Activated CD4-positive, alpha-beta T cell treated with anti-CD3 and anti-CD28 coated beads, Interleukin-2, amount 50 U/mL, for 1 hour (primary cell): ENCODE measurements at places on chromosomes 7 and 10.

GRCh38 chr10:110566472-110567200 lies 859 bp upstream of the SMC3 start:
- DNase-seq, result no peak

DNA sequence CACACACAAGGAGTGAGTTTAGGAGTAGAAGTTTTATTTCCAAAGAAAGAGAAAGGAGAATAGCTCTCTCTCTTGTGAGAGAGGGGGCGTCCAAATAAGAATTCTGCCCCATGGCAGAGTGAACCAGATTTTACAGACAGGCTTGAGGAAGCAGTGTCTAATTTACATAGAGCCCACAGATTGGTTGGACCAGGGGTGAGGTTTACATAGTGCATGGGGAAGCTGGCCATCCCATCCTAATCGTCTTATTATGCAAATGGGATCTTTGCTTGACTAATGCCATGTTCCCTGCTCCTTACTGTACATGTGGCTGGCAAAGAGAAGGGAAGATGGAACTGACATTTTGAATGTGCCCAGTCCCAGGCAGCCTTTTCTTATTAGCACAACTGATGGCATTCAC lies 60.0 kb upstream of the ACSM6 start:
- DNase-seq, result no peak

DNA sequence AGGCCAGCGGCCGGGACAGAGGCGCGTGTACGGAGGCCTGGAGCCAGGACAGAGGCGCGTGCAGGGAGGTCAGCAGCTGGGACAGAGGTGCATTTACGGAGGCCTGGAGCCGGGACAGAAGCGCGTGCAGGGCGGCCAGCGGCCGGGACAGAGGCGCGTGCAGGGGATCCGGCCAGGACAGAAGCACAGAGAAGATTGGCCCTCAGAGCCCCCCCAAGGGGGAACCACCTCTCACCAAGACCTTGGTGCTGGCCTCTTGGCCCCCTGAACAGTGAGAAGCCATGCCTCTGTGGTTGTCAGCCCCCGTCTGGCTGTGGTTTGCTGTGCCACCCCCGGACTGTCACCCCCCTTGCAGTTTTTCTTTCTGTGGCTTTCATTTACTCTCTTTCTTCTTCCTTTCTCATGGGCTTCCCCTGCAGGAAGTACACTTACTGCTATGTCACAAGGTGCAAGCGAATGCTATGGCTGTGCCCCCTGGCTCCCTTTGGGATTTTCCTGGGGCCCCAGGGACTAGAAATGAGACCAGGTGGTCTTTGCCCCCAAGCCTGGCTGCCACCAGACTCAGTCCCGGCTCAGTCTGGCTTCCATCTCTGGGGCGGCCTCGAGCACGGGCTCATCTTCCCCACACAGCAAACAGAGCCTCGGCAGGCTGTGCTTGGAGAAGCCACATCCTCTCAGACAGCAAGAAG lies 41.1 kb downstream of the INSIG1 start:
- peak; percentile 15 for DNase-seq

DNA sequence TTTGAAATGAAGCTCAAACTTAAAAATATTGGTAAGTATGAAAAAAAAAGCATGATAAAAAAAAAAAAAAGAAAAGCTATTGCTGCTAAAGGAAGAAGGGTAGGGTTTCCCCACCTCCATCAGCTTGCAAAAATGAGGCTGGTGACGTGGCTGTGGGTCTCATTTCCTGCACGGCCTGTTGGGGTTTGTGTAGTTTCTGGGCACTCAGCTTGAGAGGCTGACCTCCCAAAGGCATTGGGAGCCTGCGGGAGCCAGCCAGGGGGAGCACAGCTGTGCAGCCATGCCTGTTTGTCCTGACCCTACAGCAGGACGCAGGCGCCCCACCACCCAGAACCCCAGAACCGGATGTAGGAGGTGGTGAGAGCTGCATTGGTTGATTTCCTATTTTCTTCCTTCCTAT lies 48.8 kb upstream of the CARD11 start:
- DNase-seq, result peak; percentile 60

DNA sequence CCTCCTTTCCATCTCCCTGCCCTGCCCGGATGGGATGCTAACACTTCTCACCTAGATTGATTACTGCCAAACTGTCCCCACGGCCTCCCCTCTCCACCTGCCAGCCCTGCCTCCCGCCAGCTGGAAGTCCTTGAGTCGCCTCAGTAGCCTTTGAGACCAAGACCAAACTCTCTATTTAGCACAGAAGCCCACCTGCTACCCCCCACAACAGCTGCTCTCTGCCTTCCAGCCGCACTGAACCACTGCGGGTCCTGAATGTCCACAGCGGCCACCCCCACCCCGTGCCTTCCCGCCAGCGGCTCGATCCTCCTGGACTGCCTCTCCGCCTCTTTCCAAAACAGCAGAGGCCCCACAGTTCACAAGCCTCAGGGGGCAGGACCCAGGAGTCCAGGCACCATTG lies 39.0 kb downstream of the FKBP6 start:
- DNase-seq, result no peak

DNA sequence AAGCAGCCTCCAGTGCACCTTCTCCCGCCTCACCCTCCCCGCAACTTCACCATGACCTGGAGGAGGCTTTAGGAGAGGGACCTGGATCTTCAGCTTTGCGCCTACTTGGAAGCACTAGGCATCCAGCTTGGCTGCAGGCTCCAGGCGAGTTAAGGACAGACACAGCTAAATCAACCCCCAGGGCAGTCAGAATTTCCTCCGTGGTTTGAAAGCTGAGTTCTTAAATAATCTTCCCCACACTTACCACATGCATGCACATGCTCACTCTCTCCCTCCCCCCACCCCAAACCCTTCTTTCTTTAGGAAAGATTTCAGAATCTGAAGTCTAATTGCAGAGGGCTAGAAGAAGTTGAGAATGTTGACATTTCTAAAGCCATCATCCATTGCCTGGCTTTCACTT lies 36.7 kb upstream of the LRRC4 start:
- no peak for DNase-seq

DNA sequence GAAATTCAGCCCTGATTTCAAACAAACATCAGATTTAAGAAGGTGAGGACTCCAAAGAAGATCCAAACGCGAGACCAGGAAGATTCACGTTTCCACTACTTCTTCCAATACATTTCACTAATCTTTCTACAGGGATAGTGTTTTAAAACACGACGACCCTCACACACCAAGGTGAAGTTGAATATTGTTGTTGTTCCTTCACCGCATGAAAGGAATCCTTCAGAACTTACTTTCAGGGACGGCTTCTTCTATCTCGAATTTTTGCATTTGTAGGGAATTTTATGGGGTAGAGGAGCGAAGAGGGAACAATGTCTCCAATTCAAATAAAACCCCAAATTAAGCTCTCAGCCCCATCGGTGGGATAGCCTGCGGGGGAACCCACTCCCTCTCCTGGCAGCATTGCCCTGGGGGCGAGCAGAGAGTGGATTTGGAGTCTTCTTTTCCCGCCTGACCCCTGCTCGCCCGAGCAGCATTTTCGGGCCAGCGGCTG lies 1.5 kb upstream of the GATA3 start:
- no peak for DNase-seq

- no peak for DNase-seq
These were observed 161.5 kb upstream of the TBX20 start for GRCh38 chr7:35415411-35415822.

DNA sequence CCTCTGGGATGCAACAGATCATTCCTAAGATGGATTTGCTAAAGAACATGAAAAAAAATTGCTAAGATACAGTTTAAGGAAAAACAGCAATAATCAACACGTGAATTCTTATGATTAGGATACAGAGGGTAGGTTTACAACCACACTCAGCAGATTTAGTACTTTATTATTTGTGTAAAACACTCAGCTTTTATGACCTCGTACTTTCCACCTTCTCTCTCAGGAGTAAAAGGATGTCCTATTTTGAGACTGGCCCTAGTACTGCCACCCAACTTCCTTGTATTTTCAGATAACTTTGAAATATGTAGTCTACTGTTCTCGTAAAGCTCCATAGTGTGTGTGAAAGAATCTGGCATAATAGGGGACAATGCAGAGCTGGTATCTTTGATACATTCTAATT lies 186.1 kb downstream of the ARL4A start:
- DNase-seq, result no peak

DNA sequence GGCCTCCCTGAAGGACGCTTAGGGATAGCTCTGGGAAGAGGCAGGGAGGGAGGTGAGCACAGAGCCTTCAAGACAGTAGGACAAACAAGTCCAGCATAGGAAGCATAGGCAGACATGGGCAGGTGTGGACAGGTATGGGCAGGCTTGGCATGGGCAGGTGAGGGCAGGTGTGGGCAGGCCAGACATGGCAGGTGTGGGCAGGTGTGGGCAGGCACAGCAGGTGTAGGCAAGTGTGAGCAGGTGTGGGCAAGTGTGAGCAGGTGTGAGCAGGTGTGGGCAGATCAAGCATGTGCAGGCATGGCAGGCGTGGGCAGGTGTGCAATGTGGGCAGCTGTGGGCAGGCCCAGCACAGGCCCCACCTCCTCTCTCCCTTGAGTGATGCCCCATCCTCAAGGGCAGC lies 148.8 kb upstream of the ZMIZ1 start:
- no peak for DNase-seq

GRCh38 chr10:79995979-79996634 lies 47.2 kb upstream of the SFTPD start:
- DNase-seq, result no peak

DNA sequence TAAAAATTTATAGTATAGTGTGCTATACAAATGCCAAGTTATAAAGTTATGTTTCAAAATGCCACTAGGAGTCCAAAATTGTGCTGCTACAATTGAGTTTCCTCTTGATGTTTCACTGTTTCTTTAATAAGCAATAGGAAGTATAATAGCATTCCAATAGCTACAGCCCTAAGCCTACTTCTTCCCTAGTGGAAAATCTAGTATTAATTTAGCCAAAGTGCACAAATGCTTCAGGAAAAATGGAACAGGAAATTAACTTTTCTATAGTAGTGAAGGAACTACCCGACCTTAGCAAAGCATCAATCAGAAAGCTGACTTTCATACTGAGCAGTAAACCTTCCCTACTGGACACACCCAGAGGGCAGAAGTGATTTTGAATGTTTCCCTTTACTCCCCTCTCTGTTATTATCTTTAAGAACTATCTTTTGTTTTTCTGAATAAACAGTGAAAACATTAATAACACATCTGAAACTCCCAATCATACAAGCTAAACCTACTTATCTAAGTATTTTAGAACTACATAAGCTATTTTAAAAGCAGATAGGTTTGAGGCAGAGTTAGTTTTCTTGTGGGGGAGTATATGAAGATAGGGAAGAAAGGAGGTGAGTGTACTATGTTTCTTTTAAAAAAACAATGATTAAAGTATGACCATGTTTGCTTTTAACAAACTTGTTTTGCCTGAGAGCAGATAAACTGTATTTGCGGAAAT lies 13.7 kb downstream of the CPED1 start:
- DNase-seq, result no peak

GRCh38 chr7:72037516-72037915 lies 374.6 kb downstream of the CALN1 start:
- DNase-seq, result no peak

DNA sequence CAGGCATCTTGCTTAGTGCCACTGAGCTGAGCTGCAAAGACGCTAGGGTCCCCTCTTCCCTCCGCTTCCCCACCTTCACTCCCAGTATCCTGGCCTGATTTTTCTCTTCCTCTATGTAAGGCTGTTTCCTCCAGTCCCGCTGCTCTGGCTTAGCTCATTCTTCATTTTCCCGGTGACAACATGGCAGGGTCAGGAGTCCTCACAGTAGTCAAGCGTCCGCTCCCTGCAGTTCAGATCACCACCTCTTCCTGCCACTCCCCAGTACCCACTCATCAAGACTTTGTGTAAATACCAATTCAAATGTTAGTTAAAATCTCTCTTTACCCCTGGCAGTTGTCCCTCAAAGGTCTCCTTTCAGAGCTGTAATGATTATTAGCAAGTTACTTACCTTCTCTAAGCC lies 650.4 kb upstream of the CELF2 start:
- DNase-seq, result no peak

GRCh38 chr7:2511769-2512168 lies 7.8 kb upstream of the LFNG start:
- no peak for DNase-seq

- no peak for DNase-seq
These were observed 57.5 kb downstream of the EXOC4 start for GRCh38 chr7:133310232-133310862.

DNA sequence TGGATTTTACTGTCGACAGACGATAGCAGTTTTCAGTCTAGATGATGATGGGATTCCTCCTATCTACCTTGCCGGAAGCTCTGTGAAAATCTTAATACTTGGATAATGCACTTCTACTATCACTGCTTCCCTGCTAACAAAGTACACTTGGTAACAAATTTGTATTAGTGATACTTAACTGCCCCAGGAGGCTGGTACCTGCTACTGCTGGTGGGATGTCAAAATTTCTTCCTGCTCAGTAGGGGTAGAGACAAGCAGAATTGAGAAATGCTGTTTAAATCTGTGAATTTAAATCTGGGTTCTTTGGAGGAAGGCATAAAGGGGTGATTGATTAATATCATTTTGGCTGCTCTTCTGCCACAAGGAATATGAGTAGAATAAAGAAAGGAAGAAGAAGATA lies 99.8 kb upstream of the STRIP2 start:
- no peak for DNase-seq

GRCh38 chr7:95317546-95317945 lies 6.8 kb downstream of the PON1 start:
- no peak for DNase-seq

GRCh38 chr10:37992083-37992482 lies 15.6 kb upstream of the ZNF25 start:
- DNase-seq, result no peak

GRCh38 chr7:77714195-77714594 lies 17.9 kb downstream of the RSBN1L start:
- no peak for DNase-seq

GRCh38 chr10:124305131-124305530 lies 113.6 kb downstream of the OAT start:
- no peak for DNase-seq

- DNase-seq, result no peak
These were observed 285.7 kb downstream of the ZEB1 start for GRCh38 chr10:31604646-31605170.

- no peak for DNase-seq
These were observed 8.4 kb downstream of the PPP2R2D start for GRCh38 chr10:131909014-131909808.

DNA sequence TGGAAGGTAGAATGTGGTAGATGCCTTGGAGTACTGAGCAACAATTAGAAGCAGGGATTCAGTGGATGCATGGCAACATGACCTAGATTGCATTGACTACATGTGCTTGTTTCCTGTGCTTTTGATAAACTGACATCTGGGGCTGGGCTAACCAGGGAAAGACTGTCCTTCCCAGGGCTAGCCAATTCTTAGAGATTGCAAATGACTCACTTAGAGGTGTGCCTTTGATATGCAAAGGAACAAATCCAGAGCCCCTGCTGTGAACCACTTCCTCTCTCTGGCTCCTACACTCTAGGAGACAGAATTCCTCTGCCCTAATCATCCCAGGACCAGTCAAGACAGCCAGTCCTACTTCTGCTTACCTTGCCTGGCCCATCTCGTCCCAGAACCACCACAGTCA lies 651.5 kb downstream of the LRMDA start:
- no peak for DNase-seq

GRCh38 chr7:117876761-117877160 lies 3.5 kb upstream of the CTTNBP2 start:
- DNase-seq, result no peak
